ENCODE measurements at places on chromosomes 4 and X. TPM values are rescaled to one million over a fixed set of nuclear protein-coding genes. Genes with fewer than 3 reads are reported as not detected.

The GPR119 gene
- not detected for total RNA-seq

The NUDT10 gene
- not detected for total RNA-seq

The MAB21L2 gene
- not detected for total RNA-seq

The FAM9B gene
- total RNA-seq = not detected

The ALB gene
- total RNA-seq = 0.63 TPM

The GLUD2 gene
- total RNA-seq = not detected

The CXCL11 gene
- total RNA-seq = not detected
